ENCODE measurements at places on chromosomes 1 and 21.
A peak's percentile ranks its signal among the peaks of the same experiment; 100 is the strongest.

DNA sequence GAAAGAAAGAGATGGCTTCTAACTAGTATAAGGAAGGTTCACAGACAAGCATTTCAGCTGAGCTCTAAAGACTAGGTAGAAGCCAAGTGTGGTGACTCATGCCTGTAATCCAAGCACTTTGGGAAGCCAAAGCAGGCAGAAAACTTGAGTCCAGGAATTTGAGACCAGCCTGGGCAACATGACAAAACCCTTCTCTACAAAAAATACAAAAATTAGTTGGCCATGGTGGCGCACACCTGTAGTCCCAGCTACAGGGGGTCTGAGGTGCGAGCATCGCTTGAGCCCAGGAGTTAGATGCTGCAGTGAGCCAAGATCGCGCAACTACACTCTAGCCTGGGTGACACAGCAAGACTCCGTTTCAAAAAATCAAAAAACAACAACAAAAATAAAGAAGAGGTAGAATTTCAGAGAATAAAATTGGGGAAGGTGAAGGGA lies 27.8 kb downstream of the FBXO42 start:
- peak; percentile 49 for DNase-seq

GRCh38 chr1:109713636-109714035 lies 1.6 kb downstream of the GSTM5 start:
- DNase-seq = no peak

GRCh38 chr1:234597894-234598293 lies 12.1 kb downstream of the IRF2BP2 start:
- no peak for DNase-seq

DNA sequence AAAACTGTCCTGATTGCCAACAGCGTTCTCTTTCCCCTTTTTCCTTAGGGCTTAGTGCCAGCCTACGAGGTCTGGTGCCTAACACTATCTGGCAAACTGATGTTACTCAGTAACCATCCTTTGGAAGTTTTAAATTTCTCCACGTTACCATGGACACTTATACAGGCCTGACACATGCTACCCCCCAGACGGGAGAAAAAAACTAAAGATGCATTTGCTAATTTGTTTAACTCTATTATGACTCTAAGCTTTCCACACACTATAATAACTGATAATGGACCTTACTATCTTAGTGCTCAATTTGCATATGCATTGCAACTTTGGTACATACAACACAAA lies 36.8 kb downstream of the CLCA1 start:
- DNase-seq = no peak

GRCh38 chr1:159338018-159338417 lies 35.9 kb downstream of the FCER1A start:
- DNase-seq = no peak

DNA sequence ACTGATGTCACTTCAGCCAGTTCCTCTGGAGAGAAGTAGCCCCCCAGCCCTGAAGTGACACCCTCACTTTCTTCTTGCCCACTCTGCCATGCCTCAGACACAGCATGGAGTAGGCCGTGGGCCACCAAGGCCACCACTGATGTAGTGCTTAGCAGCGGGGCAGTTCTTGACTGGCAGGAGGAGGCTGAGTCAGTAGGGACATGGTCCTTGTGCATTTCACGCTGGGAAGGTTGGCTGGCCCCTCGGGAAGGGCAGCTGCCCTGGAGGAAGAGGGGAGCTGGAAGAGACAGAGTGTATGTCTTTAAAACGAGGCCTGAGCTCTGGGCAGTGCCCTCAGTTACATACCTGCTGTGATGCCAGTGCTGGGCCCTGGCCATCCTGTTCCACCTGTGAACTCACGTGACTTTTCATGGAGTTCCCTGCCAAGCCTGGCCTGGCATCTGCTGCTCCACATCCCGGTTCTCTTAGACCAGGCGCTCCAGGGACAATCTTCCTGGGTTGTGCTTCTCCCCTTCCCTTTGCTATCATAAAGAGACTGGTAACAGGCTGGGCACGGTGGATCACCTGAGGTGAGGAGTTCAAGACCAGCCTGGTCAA lies 158.6 kb upstream of the TMEM51 start:
- DNase-seq = no peak

GRCh38 chr21:16037421-16037955 lies 307.7 kb downstream of the USP25 start:
- DNase-seq = no peak

DNA sequence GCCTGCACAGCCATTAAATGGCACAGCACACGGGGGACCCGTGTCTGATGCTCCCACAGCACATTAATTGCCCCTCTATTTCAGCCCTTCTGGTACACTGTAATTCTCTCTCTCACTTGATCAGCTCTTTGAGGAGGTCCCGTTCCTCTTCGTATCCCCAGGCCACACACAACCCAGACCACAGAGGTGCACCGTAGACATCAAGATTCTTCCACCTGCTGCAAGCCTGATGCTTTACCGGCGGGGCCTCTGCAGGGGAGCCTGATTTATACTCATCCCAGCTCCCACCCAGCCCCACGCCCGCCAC lies 759 bp downstream of the SMYD3 start:
- no peak for DNase-seq

GRCh38 chr1:53739109-53739681 lies at the start of gene GLIS1:
Gene GLIS1, minus strand, starts transcription at chr1:53739164. Its CDS starts 1,100 bp downstream, at chr1:53738064.
- DNase-seq = no peak

GRCh38 chr21:40422896-40423635 lies 423.9 kb downstream of the DSCAM start:
- DNase-seq = no peak

GRCh38 chr1:7694600-7695496 lies 76.2 kb upstream of the VAMP3 start:
- no peak for DNase-seq

DNA sequence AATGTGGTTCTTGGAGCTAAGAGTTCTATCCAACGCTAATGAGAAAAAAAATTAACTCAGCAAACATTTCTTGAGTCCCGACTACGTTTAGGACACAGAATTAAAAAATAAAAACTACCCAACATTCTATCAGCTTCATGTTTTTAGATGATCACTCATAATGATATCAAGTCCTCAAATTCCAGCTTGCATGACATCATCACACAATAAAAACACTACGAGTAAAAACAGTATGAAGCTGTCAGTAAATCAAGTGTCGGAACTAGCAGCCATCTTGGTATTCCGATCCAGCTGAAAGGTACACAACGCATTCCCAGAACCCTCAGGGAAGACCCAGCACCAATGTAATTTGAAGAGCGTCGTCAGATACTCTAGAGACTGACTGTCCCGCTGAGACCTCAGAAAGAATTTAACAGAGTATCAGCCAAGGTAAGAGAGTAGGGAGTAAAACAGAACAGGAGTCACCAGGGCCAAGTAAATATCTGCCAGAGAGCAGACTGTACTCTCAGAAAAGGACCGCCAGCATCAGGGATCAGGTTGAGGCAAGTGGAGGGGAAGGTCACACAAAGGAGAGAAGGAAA lies 57.0 kb downstream of the NRIP1 start:
- DNase-seq = no peak

- DNase-seq = no peak
Observed at GRCh38 chr1:116879478-116880133, 30.1 kb upstream of the PTGFRN start.

DNA sequence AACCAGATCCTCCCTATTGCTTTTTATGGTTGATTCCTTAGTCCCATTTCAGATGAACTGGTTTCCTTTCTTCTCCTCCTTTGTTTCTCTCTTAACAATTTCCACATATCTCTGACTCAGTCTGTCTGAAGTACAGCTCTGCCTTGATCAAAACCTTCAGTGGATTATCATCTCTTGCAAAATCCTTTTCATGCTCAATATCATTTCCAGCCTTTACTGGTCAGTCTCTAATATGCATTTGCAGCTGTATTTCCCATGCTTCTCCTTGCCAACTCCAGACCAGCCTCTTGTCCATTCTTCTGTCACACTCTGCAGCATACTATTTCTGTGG lies 72.2 kb downstream of the SNX7 start:
- DNase-seq = no peak

- DNase-seq = no peak
Observed at GRCh38 chr1:20472860-20473711, 12.9 kb downstream of the CAMK2N1 start.

DNA sequence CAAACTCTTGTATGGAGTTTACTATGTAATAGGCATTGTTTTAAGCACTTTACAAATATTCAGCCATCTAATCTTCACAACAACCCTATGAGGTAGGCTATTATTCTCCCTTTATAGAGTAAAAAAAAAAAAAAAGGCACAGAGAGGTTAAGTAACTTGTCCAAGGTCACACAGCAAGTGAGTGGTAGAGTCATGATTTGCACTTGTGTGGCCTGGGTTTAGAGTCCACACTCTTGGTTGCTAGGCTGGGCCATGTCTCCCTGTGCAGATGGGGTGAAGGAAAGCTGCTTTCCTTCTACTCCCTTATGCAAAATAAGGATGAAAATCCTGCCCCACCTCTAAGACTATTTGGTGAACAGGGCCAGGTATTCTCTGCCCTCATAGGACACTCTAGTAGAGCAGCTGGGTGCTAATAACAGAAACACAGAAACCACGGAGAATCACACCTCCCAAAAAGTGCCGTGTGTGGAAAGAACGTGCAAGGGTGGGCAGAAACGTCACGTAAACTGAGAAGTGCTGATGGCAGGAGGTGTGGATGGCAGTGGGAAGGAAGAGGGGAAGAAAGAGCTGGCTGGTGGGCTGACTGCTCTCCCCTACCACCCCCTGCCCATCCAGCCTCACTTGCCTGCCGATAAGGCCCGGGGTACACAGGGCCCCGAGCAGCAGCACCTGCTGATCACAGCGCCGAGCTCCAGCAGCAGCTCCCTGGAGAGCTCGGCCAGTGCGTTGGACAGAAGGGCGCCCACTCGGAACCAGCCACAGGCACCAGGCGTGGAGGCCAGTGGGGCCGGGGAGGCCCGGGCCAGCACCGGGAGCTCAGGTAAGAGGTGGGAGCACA lies 28.3 kb upstream of the VPS13D start:
- no peak for DNase-seq

- DNase-seq = peak; percentile 45
Observed at GRCh38 chr1:92277105-92277723, 21.6 kb downstream of the GLMN start.

GRCh38 chr1:42369471-42369870 lies 11.1 kb upstream of the RIMKLA start:
- DNase-seq = no peak

DNA sequence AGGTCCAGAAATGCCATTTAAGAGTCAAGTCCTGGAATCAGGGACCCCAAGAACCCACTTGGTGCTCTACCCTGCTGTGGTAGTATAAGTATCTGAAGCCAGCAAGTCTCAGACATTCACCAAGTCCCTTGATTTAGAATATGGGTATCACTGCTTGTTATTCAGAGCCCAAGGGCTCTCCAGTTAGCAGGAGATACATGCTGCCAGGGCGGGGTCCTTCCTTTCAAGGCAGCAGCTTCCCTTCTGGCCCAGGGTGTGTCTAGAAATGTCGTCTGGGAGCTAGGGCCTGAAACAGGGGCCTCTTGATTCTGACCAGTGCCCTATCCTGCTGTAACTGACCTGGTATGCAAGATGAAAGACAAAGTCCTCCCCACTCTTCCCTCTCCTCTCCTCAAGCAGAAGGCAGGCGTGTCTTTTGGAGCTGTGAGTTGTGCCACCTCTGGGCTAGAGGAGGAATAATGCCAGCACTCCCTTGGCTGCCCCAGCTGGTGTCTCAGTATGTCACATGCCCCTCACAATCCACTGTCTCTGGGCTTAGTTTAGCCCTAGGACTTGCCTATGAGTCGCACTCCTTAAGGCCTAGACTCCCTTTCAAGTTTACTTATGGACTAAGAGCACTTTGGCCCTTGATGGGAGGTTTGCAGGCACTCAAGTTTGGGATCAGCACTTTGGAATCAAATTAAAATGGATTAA lies 200.2 kb downstream of the MRPL39 start:
- no peak for DNase-seq

DNA sequence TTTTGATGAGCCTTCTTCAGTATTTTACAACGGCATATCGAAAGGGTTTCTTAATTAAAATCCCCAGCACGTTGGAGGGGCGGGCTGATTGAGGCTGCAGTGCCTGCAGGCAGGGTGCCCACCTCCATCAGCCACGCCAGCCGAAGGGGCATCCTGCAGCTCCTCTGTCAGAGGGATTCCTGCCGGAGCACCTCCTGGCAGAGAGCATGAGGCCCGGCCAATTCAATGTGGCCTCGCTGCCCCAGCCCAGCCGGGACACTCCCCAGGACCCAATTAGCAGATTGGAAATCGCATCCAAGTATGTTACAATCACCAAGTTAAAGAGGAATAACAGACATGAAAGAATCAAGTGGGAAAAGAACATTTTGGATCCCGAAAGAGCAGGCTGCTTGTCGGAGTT lies 216.6 kb downstream of the ST6GALNAC3 start:
- no peak for DNase-seq

DNA sequence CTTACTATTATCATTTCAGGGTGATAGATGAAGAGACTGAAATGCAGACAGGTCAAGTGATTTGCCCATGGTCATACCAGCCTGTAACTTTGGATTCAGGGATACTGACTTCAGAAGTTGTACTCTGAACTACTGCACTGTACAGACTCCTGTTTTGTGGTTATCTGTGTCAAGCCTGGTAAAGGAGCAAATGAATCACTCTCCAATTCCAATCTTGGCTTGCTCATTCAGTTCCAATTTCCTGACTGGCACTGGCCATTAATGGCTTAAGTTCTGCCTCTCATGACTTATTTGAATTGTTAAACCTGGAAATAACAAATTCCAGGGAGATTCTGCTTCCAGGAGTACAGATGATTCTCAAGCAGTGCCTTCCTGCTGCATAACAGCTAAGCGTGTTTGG lies 45.4 kb upstream of the PLD5 start:
- no peak for DNase-seq
